SJSA1 (cell line): ENCODE measurements at places on chromosomes 5 and 9. TPM values are rescaled to one million over a fixed set of nuclear protein-coding genes. Genes with fewer than 3 reads are reported as not detected.

DNA sequence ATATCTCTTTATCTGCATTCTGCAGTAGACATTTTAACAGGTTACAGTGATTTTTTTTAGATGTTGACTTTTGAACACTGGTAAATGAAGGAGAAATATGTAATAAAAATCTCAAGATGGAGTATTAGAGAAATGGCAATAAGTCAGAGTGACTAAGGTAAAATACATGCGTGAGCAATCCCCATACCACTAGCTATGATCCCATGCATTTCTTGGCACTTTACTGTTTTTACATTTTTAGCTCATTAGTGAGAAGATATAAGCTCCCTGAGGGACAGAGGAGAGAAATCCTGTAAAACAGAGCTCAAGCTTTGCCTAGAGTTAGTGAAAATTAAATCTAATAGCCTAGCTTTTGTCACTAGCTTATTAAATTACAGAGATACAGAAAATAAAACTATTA is 181.9 kb upstream of the TRPM3 start:
- H3K27ac ChIP-seq, result no peak overlapping the region
- DNase-seq, result no peak
- no peak overlapping the region for H3K4me3 ChIP-seq
- no peaks in the 10 kb centered on the region for H3K36me3 ChIP-seq
- H3K4me1 ChIP-seq, result no peaks in the 10 kb centered on the region
- H3K27me3 ChIP-seq, result no peaks in the 10 kb centered on the region

DNA sequence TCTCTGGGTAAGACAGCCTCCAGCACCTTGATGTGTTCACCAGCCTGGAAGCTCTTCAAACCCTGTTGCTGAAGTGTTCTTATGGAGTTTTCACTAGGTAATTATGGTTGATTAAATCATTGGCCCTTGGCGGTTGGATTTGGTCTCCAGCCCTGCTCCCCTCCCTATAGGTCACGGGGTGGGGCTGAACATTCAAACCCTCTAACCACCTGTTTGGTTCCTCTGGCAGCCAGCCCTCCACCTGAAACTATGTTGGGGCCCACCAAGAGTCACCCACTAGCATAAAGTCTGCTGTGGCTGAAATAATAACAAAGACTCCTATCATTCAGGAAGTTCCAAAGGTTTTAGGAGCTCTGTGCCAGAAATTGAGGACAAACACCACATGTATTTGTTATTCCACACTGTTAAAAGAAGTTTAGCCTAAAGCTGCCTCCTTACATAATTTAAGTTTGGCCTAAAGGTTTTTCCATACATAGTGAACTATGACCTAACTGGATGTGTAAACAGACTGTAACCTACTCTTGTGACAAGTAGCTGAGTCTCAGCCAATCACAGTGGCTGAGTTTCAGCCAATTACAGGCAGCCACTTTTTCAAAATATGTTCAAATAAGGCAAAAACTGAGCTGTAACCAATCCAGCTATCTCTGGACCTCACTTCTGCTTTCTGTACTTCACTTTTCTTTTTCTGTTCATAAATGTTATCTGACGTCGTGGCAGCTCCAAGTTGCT is 34.8 kb downstream of the TMEM252 start:
- H3K4me3 ChIP-seq, result no peak overlapping the region
- no peaks in the 10 kb centered on the region for H3K36me3 ChIP-seq
- no peak overlapping the region for H3K27ac ChIP-seq
- H3K4me1 ChIP-seq, result no peaks in the 10 kb centered on the region

DNA sequence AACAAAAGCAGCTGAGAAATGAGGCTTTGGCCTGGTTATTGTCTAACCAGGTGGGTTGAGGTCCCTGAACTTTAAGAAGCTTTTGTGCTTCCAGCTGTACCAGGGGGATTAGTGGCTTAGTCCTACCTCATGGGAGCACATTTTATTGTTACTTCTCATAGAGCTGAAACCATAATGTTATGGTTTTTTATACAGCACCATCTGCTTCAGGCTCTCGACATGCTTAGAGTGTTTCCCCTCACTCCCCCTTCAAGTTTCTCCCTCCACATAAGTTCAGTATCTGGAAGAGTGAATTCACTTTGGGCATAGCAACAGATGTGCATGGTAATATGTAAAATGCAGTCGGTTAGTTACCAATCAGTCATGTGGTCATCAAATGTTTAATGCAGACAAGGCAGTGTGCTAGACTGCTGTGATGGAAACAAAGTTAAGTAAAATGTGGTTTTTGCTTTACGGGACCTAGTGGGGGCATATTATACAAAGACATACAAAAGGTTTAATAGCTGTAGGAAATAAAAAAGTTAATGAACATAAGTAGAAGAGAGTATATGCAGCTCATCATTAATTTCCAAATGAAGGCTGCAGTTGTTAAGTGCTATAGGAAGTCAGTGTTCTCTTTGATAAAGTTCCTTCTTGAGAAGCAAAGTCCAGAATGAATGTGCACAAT is 95.9 kb upstream of the SPRY4 start:
- H3K27ac ChIP-seq, result no peak overlapping the region
- DNase-seq, result no peak
- H3K36me3 ChIP-seq, result no peaks in the 10 kb centered on the region
- no peaks in the 10 kb centered on the region for H3K27me3 ChIP-seq

DNA sequence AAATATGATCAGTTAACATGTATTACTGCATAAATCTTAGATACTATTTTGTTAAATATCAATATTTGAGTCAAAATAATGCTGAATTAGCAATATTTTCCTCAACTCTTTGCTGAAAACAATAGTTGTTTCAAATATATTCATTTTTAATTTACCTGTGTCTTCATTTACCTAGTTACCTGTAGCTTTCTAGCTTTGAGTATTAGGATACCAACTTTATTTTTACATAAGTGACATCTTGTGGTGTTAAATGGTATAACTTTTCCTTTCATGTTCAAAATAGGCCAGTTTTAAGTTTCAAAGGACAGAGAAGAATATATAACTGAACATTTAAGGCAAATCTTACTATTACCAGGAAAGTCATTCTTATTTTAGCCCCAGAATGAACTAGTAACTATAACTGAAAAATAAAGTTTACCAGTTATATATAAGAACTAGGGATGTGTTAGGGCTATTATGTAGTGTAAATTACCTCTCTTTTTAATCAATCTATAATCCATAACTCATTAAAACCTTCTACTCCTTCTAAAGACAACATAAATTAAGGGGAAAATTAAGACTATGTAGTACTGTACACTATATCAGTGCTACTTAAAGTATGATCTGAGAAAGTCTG is 25.3 kb downstream of the AP3B1 start:
- H3K36me3 ChIP-seq, result peaks cover 21% of the 10 kb centered on the region
- no peak for DNase-seq
- no peaks in the 10 kb centered on the region for H3K27me3 ChIP-seq
- H3K4me3 ChIP-seq, result no peak overlapping the region
- no peak overlapping the region for H3K27ac ChIP-seq
- no peaks in the 10 kb centered on the region for H3K4me1 ChIP-seq

DNA sequence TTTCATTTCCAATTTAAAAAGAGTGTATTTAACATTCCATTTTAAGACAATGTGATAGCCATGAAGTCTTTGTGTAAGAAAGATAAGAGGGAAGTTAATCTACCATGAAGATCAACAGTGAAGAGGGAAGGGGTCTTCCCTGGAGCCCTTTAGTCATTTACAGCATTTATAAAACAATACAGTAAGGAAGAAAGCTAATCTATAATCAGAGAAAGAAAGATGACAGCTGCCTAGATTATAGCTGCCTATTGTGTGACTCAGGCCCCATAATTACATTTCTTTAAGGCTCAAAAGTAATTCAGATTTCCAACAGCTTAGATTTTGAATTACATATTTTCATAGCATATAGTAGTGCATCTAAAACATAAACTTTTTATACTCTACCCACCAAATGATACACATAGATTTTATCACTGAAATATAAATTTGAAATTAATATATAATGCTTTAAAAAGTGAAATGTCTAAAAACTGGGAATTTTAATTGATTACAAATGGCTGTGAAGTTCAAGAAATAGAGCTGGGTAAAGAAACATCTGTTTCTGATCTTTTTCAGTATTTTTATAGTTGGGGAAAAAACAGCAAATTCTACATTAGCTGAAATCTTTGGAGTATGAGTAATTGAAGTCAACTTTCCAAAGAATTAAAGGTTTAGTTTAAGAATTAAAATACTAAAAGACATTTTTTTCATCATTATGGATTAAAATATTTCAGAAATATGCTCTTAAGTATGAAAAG is 89.6 kb downstream of the RIC1 start:
- H3K27ac ChIP-seq, result no peak overlapping the region
- no peak overlapping the region for H3K4me3 ChIP-seq
- 0 out of 2 replicates have a peak, but pooled peaks cover 6% of the 10 kb centered on the region for H3K4me1 ChIP-seq
- no peaks in the 10 kb centered on the region for H3K27me3 ChIP-seq

DNA sequence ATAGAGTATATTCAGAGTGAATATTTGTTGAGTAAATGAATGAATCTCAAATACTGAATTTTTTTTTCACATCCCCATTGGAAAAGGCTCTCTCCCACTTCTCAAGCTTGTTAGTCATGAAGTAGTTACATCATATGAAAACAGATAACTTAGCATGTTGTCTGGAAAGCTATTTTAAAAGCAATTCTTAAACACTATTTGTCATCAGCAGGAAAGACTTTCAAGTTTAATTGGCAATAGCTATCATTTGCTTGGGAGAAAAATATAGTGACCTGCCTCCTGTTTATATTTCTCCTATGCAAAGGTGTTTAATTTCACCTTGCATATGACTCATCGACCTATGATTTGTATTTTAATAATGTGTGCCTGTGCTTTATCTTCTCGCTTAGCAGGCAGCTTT is 499.8 kb upstream of the GRIA1 start:
- H3K4me3 ChIP-seq, result no peak overlapping the region
- no peaks in the 10 kb centered on the region for H3K4me1 ChIP-seq
- DNase-seq, result no peak
- H3K36me3 ChIP-seq, result no peaks in the 10 kb centered on the region
- no peak overlapping the region for H3K27ac ChIP-seq

DNA sequence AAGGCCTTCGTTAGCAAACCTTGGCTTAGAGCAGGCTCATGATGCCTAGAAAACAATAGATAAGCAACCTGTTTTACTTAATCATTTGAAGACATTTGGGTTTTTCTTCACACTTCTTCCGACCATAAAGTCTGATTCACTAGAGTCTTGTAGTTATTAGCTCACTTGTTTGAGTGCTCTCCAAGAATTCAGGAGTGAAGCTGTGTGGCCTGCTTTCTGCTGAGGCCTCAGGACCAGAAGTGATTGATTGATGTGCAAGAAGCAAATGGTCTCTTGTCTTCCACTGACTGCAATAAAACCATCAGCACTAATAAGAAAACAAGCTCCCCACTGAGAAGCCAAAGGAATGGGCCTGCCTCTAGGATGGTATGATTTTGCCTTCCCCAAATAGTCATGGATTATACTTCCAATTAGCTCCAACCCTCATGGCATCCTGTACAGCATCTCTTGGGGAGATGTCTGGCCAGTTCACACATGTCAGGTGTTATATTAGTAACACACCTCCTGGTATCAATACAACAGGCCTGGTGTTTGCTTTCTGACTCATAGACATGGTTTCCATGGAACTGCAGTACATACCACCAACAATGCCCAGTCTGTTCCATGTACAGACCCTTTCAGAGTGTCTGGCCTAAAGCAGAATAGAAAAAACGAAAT is 317.6 kb downstream of the CWC27 start:
- no peaks in the 10 kb centered on the region for H3K4me1 ChIP-seq
- no peaks in the 10 kb centered on the region for H3K36me3 ChIP-seq
- no peak for DNase-seq
- no peaks in the 10 kb centered on the region for H3K27me3 ChIP-seq
- H3K27ac ChIP-seq, result no peak overlapping the region

Gene PRLR
- 0.05 TPM in 1 of 2 replicates, not detected in the other for total RNA-seq

DNA sequence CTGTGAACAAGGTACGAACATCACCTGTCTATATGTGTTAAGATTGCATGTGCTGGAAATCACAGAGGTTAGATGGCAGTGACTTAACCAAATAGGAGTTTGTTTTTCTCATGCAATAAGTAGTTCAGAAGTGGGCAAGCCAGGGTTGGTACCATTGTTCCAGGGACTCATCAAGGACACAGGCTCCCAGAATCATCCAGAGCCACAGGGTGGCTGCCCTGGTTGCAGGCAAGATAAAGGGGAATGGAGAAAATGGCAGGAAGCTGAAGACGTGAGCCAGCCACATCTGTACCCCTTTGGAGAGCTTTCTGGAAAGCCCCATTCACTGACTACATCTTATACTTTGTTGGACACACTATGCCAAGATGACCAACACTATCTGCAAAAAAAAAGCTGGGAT is 126.0 kb upstream of the IL12B start:
- H3K36me3 ChIP-seq, result no peaks in the 10 kb centered on the region
- no peak overlapping the region for H3K27ac ChIP-seq
- no peaks in the 10 kb centered on the region for H3K27me3 ChIP-seq

Gene DRD1
- 10.0 and 14.0 TPM in 2 replicates for total RNA-seq

Gene ASPN
- total RNA-seq, result not detected in 2 replicates

- H3K4me3 ChIP-seq, result no peak overlapping the region
- no peaks in the 10 kb centered on the region for H3K36me3 ChIP-seq
- H3K27me3 ChIP-seq, result peaks cover 31% of the 10 kb centered on the region
Observed at GRCh38 chr9:98702340-98702739, 6.4 kb downstream of the GABBR2 start.

- no peak for DNase-seq
- H3K27ac ChIP-seq, result no peak overlapping the region
- peaks cover 77% of the 10 kb centered on the region for H3K36me3 ChIP-seq
- no peaks in the 10 kb centered on the region for H3K27me3 ChIP-seq
- no peaks in the 10 kb centered on the region for H3K4me1 ChIP-seq
- H3K4me3 ChIP-seq, result no peak overlapping the region
Observed at GRCh38 chr5:135333732-135334515, 65.1 kb downstream of the MACROH2A1 start.

DNA sequence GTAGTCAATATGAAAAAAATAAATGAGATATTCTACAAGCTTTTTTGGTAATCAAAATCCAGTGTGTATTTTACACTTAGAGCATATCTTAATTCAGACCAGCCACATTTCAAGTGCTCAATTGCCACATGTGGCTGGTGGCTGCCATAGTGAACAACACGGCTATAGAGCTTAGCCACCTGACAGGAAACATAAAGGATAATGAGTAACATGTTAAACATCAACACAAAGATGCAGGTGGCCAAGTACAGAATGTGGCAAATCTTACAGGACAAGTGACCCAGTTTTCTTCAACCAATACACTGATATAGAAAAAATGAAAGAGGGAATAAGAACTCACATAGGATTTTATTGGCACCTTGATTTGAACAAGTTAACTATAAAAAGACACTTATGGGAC is 61.4 kb downstream of the KIF24 start:
- H3K4me1 ChIP-seq, result no peaks in the 10 kb centered on the region
- no peaks in the 10 kb centered on the region for H3K36me3 ChIP-seq
- H3K27me3 ChIP-seq, result no peaks in the 10 kb centered on the region
- no peak for DNase-seq
- H3K27ac ChIP-seq, result no peak overlapping the region

Gene CCNJL
- 12.9 and 14.9 TPM in 2 replicates for total RNA-seq

Gene DMRT3
- not detected in 2 replicates for total RNA-seq

Gene RAI14
- 21.5 and 30.6 TPM in 2 replicates for total RNA-seq

GRCh38 chr5:63263411-63263810 is 684.8 kb downstream of the LRRC70 start:
- no peak for DNase-seq
- H3K27ac ChIP-seq, result no peak overlapping the region
- no peak overlapping the region for H3K4me3 ChIP-seq
- H3K4me1 ChIP-seq, result no peaks in the 10 kb centered on the region
- no peaks in the 10 kb centered on the region for H3K36me3 ChIP-seq

- H3K27me3 ChIP-seq, result no peaks in the 10 kb centered on the region
- H3K27ac ChIP-seq, result no peak overlapping the region
- no peak overlapping the region for H3K4me3 ChIP-seq
- H3K36me3 ChIP-seq, result no peaks in the 10 kb centered on the region
- H3K4me1 ChIP-seq, result no peaks in the 10 kb centered on the region
Observed at GRCh38 chr9:123513554-123513953, 157.6 kb downstream of the CRB2 start.

Gene RASA1
- total RNA-seq, result 22.3 and 36.9 TPM in 2 replicates
